HTR-8/SVneo (cell line): ENCODE measurements at places on chromosomes 6 and 20.
A peak's percentile ranks its signal among the peaks of the same experiment; 100 is the strongest.

- peak; percentile 66 for DNase-seq
Measured at GRCh38 chr6:34358389-34358905, 34.0 kb downstream of the NUDT3 start.

GRCh38 chr6:38262026-38262425 lies 377.7 kb downstream of the BTBD9 start:
- peak; percentile 72 for DNase-seq

- no peak for DNase-seq
Measured at GRCh38 chr6:79902046-79902445, 45.3 kb downstream of the ELOVL4 start.

DNA sequence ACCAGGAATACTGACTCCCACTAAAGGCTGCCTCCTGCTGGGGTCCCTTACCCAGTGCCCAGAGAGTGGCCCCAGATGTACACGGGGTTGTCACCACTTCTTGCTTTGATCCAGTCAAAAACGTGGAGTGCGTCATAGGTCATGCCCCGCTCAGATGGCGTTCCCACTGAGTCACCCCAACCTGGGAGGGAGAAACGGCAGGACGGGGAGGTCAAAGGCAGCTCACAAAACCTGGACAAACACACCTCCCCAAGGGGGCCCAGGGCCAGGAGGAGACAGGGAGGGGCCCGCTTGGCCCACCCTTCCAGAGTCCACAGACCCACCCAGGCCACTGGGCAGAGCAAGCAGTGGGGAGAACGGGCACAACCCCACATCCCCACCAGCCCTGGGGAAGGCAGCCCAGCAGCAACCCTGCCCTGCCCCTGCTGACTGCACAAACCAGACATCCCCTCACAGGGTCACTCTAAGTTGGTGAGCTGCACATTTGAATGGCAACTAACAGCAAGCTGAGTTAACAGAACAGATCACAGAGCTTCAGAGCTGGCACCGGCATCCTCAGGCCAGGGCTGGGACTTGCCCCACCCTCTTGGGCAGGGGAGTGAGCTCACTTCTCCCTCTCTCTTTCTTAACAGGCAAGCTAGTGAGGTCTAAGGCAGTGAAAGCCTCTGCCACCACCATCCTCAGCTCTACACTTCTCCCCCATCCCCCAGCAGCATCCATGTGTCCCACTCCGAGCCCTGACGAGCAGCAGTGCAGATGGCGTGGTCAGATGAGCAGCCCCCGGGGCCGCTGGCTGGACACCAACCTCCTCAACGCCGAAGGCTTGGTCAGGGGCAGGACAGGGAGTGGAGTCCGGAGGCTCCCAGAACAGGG lies 61.7 kb downstream of the PYGB start:
- DNase-seq, result peak; percentile 57

GRCh38 chr6:16824845-16825685 lies 63.8 kb upstream of the ATXN1 start:
- DNase-seq, result no peak

GRCh38 chr6:147117011-147117410 lies 87.2 kb upstream of the STXBP5 start:
- DNase-seq, result no peak

DNA sequence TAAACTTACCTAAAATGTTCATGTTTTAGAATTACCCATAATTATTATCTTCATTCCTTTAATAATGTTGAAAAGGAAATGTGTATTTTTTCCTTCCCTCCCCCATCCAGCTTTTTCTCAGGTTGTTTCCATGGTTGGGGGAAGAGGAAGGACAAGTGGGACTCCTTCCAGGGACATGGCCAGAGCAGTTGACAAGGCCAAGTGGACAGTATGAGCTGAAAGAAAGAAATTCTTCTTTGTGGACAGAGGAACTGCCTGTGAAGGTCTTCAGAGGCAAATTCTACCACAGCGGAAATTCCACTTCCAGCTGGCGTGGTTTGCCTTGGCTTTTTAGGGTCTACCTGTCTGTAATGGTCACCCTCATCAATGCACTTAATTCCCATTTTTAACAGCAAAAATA lies 33.8 kb downstream of the RIN2 start:
- DNase-seq, result no peak

GRCh38 chr6:51049983-51050877 lies 231.6 kb downstream of the TFAP2B start:
- DNase-seq, result no peak

- DNase-seq, result no peak
Measured at GRCh38 chr20:9496155-9496554, 18.2 kb upstream of the LAMP5 start.

DNA sequence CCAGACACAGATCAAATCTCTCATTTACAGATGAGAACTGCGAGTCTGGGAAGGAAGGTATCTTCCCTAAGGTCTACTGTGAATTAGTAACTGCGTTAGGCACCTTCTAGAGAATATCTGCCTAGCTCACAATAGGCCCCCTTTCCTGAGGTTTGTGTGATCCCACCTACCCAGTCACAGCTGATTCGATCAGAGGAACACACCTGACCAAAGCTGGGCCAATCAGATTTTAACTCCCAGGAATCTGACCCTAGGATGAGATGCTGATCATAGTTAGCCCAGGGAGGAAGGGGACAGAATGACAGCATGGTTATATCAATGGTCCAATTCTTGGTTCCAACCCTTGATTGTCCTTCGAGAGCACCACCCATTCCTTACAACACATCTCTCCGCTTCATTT lies 7.4 kb upstream of the CCDC167 start:
- no peak for DNase-seq

DNA sequence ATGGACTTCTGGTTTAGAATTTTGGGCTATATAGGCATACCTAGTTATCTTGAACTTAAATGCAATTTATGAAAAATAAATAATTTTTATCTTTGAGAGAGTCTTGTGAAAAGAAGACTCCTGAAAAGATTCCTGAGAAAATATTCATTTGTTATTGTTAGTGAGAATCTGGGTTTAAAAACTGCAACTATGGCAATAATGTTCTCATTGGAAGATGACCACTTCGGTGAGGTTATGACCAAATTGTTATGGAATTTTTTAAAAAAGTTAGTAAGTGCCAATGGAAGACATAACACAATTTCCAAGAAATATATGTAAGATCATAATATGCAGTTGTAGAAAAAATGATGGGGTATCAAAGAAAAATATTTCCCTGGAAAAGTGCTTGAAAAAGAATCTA lies 46.3 kb downstream of the GRIK2 start:
- no peak for DNase-seq

GRCh38 chr6:71457929-71458328 lies 169.3 kb downstream of the OGFRL1 start:
- no peak for DNase-seq

GRCh38 chr20:11195899-11196558 lies 522.2 kb upstream of the JAG1 start:
- DNase-seq, result peak; percentile 31

DNA sequence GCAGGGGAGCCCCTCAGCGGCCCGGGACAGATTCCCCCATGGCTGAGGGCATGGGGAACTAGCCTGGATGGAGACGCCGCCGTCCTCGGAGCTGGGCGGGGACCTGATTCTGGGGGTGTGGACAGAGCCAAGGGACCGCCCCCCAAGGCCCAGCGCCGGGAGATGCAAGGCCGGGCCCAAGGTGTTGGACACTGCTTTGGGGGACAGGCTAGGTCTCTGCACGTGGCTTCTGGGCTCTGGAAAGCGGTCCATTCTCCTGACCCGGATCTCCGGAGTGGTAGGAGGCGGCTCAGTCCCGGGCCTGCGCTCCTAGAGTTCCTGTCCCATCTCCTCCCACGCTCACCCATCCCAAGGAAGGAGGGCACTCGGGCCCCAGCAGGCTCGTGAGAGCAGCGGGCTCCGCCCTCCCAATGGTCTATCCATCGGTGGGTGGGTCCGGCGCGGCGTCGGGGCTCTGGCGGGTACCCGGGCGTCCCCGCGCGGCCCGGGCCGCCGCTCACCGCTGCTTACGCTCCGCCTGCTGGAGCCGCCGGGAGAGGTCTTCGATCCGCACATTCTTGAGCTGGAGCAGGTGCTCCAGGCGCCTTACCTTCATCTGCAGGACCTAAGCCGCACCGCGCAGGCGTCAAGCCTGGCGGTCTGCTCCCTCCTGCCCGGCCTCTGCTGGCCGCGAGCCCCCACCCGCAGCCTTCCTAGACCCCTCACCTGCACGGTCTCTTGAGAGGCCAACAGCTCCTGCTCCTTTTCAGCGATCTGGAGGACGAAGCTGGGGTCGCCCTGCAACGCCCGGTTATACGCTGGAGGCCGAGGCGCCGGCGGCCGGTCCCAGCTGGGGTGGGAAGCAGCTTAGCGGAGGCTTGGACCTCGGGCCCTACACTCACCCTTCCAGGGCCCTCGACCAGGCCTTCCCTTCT lies 3.3 kb downstream of the SPEF1 start:
- no peak for DNase-seq

DNA sequence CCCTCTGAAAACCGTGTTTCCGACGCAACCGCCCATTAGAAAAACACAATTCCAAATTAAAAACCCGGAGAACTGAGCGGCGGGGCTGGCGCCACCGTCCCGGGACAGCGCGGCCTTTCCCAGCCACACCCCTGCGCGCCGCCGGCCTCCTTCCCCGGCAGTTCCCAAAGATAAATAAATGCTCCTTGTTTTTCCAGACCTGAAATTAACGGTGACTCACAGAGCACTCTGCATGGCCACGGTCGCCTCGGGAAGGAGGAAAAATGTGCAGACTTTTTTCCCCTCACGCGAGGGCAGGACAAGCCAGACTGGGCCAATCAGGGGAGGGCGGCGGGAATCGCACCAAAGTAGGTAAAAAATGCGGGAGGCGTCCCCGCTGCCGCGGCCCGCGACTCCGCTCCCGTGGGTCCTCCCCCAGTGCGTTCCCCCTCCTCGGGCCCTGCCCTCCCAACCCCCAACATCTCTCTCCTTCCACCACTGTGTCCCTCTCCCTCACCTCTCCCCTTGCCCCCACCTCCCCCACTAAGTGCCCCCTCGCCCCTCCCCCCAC lies 828 bp upstream of the DSTN start:
- DNase-seq, result peak; percentile 79

- DNase-seq, result no peak
Measured at GRCh38 chr20:55437798-55438415, 567.4 kb downstream of the CBLN4 start.

DNA sequence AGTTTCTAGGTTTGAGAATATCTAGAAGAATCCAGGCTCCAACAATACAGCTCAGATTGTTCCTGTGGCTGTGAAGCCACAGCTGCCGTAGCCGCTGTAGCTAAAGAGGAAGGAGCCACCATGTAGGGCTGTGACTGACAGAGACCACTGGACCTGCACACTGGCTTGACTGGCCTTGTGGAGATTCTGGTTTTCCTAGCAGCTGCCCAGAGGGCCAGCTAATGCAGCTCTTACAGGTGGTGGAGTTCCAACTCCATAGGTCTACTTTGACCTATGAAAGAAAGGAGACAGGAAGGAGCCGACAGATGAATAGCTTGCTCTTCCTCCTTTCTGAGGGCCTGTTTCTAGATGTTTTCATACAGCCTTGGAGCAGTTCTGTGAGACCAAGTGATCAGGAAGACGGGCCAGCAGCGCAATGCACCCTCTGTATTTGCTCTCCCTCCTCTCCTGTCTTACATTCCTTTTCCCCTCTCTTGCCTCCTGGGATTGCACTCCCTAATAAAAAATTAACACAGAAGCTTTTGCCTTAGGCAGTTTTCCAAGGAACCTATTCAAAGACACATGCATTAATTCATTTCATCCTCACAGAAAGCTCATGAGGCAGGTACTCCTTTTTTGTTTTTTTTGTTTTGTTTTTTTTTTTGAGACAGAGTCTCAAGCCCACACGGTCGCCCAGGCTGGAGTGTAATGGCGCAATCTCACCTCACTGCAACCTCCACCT lies 51.8 kb upstream of the MYB start:
- no peak for DNase-seq

GRCh38 chr20:62791301-62792181 lies 4.7 kb upstream of the MRGBP start:
- DNase-seq, result peak; percentile 99

DNA sequence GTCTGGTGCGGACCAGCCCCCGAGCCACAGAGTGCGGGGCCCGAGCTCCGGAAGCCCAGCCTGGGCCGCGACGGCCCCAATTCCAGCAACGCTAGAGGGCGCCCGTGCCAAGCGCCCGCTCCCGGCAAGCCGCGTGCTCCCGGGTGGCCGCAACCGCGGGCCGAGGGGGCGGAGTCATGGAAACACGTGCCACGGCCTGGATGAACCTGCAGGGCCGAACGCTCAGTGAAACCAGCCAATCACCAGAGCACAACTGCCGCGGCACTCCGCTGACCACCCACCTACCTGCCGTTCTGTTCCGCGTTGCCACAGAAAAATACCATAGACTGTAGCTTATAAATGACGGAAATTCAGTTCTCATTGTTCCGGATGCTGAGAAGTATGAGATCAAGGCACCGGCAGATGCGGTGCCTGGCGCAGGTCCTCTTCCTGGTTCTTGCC lies 85.7 kb upstream of the FOXC1 start:
- DNase-seq, result no peak
